ENCODE measurements at places on chromosomes 2 and 18.

- DNase-seq = no peak
Measured at GRCh38 chr2:3112131-3112530, 265.5 kb downstream of the EIPR1 start.

- DNase-seq = no peak
Measured at GRCh38 chr2:237195396-237196120, 109.9 kb downstream of the COPS8 start.

- DNase-seq = no peak
Measured at GRCh38 chr2:179422037-179422643, 157.5 kb upstream of the SESTD1 start.

DNA sequence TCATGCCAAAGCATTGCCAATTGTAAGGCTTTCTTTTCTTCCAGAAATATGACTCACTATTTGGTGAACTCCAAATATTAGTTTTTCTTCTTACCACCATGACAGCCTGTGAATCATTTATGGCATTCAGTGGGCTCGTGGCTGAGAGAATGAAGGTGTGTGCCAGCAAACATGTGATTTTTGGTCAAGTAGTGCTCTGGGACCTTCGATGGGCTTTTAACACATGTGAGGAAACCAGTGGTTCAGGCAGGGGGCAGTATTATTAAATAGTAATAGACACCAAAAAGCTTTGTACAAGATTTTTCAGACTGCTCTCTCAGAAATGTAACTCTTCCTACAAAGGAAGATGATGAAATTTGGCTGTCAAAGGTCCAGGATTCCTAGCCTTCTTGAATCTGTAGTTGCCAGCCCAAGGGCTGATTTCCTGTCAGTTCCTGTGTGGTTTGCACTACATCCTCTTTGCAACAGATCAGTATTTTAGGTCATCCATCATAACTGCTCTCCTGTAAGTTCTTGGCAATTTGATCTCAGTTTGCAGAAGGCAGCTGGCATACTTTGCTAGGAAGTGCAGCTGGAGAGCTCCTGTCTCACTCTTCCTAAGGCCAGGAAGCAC is 64.3 kb downstream of the BABAM2 start:
- DNase-seq = no peak

DNA sequence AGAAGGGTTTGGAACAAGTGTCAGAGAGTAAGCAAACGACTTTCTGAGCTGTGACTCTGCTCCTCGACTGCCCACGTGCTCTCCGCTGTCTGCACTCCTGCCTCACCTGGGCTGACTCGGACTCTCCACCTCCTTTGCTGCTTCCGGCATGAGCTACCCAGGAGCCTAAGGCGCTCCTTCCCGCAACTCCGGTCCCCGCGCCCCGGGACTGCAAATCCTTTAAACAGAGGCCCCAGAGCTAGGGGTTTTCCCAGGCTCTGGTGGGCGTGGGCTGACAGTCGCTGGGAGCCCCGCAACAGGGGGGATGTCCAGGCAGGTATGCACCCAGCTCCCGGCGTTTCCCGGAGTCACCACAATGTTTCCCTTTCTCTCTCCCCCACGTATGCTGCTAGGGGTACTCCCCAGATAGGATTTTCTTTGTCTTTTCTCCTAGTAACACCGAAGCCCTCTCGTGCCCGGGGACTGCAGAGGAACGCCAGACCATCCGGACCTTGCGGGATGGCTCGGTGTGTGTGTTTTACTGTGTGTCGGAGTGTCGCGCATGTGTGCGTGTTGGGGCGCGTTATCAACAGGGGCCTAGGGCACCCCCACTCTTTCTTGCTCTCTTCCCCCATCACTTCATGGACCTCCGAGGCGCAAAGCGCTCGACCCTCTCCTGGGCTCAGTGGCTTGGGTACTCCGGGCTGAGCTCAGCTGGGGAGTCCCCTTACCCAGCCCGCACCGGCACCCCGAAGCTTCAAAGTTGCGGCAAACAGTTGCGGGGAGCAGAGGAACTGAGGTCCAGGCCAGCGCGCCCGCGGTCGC is 691 bp upstream of the THSD7B start:
- no peak for DNase-seq

GRCh38 chr2:207865210-207865609 is 95.5 kb upstream of the FZD5 start:
- DNase-seq = no peak

GRCh38 chr2:28291811-28292440 is 100.7 kb upstream of the FOSL2 start:
- no peak for DNase-seq
